ENCODE measurements at places on chromosomes 4 and X. TPM values are rescaled to one million over a fixed set of nuclear protein-coding genes. Genes with fewer than 3 reads are reported as not detected.

DNA sequence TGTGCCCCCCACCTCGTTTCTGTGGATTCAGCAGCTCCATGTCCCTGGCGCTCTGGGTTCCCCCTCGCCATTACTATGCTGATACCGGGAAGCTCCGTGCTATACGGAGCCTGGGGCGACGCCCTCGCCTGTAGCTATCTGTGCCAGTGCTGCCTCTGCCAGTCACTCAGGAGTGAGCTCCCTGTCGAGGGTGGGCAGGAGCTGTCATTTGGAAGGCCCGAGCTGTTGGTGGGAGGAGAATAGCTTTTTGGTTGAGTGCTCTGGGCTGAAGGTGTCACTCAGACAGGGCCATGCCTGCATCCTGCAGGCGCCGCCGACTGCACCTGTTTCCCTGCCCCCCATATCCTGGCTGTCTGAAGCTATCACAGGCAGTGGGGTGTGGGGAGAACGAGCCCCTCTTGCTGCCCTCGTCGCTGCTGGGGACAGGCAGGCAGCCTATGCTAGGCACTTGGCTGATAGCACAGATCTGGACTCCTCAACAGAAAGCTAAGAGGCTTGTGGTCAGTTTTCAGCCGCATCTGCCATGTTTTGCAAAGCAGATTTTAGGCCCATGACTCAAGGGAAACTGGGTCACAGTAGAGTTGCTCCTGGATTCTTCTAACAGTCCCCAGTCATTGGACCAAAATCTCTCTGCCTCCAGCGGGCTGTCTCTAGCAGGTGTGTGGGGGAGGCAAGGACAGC is 31.8 kb downstream of the CPLX1 start:
- no peak for DNase-seq

DNA sequence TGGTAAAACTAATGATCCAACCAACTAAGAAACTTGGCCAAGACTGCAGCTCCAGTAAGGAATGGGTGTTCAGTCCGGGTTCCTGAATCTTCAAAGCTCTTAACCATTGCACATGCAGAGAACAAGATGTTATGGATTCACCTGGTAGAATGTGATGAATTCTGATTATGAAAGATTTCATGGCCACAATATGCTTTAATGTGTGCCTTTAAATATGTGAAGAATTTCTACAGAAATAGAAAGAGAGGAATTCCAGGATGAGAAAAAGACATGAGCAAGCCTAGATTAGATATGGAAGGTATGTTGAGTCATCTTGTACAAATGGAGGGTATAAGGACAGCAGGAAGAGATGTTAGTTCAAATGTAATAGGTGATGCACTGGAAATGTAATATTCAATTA is 472.2 kb upstream of the TENM3 start:
- peak; percentile 47 for DNase-seq

- DNase-seq: no peak
These were observed 11.4 kb downstream of the MGST2 start for GRCh38 chr4:139676913-139677585.

DUSP9 gene
- 1.4 TPM for polyA plus RNA-seq

All from foreskin keratinocyte (primary cell).